ENCODE measurements at places on chromosomes 3 and 15.

- no peak for DNase-seq
Measured at GRCh38 chr3:102514241-102514640, 79.4 kb downstream of the ZPLD1 start.

DNA sequence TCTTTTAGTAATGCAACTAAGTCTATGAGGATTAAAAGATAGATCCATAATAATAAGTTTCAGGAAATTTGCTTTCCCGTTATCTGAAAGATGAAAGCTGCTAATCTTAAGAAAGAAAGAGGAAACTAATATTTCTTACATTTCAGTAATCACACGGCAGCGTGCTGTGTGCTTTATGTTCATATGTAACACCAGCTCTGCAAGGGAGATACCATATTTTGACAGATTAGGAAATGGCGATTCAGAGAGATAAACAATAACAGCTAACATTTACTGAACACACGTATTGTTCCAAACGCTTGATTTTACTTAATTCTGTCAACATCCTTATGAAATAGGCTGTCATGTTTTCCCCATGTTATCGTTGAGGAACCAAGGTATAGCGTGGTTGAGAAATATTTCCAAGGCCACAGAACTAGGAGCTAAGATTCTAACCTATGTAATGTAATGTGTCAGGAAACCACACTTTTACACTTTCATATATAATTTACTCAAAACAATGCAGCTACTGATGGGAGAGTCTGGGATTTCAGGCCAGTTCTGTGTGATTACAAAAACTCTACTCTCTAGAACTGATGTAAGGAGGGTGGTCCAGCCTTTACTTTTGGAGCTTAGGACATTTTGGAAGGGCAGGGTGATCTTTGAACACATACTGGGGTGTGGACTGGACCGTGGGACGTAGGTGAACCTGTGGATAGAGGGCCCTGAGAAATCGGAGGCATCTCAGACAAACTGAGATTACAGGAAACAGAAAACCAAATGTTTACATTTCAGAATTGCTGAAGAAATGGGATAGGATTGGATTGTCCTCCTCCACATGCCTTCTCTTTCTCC is 100.6 kb downstream of the IL1RAP start:
- no peak for DNase-seq

DNA sequence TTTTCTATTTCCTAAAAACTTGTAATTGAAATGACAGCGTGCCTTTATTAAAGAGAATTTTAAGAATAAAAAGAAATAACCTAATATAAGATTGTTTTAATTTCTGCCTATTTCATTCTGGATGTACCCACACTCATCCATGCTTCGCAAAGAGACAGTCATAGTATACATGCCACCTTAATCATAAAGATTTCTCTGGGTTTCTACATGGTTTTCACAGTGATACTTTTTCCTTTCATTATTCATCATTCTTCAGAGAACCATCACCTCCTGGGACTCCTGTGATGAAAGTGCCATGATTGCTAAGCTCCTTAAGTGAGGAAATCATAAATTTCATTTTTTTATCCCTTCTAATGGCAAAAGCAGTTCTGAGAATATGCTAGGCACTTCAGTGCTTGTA is 4.3 kb upstream of the CCR8 start:
- no peak for DNase-seq

- no peak for DNase-seq
Measured at GRCh38 chr15:89822026-89822425, 7.4 kb upstream of the ANPEP start.

DNA sequence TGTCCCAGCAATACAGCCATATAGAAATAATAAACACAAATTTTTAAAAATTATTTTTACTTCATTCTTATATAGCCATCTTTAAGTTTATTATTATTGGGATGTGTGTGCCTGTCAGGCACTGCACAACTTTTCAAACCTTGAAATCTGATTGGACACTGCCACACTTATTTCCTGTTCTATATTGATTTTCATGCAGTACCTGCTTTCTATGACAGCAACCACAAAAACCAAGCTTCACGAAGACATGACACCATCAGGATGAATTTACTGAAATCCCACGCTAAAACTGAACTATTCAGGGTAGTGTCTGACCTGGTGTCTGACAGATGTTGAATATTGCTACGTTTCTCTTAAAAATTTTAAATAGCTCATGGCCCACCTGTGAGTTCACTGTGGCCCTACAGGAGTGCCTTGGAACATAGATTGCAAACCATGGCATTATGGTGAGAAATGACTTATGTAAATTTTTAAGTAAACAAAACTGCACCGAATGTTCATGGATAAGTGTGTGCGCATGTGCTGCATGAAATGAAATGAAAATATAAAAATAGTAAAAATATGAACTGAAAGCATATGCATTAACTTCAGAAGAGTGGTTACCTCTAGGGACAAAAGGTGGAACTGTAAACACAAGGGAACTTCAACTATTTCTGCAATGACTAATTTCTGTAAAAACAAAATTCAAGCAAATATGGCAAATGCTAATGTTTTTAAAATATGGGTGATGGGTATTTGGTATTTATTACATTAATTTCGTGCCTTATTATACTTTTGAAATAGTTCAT is 152.3 kb downstream of the ZBTB20 start:
- no peak for DNase-seq

DNA sequence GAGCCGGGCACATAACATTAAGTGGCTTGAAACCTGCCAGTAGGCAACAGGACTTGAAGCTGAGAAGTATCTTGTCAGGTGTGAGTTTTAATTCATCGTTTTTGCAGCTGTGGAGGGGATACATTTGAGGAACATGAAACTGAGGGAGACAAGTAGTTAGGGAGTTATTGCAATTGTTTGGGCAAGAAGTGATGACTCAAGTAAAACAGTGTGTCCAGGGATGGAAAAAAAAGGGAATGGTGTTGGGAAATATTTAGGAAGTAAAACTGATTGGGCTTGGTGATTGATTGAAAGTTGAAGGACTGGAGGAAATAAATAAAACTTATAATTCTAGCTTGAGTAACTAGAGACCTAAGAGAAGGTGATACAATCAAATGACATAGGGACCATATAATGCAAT is 85.5 kb downstream of the NCEH1 start:
- DNase-seq, result no peak

GRCh38 chr3:15505479-15506165 is 15.9 kb downstream of the COLQ start:
- no peak for DNase-seq

- DNase-seq, result peak; percentile 29
Measured at GRCh38 chr3:58034738-58035523, 26.7 kb downstream of the FLNB start.

- no peak for DNase-seq
Measured at GRCh38 chr3:117898722-117899522, 1135.7 kb downstream of the IGSF11 start.

GRCh38 chr3:171908731-171909130 is 65.6 kb downstream of the TMEM212 start:
- no peak for DNase-seq

GRCh38 chr3:184031187-184031792 is at the start of gene HTR3D:
Gene HTR3D, plus strand, starts transcription at chr3:184031742. Its CDS starts 0 bp downstream, at chr3:184031742.
- no peak for DNase-seq

GRCh38 chr3:190883973-190884832 is 21.7 kb upstream of the GMNC start:
- peak; percentile 11 for DNase-seq

- no peak for DNase-seq
Measured at GRCh38 chr15:87238451-87239068, 1018.0 kb downstream of the NTRK3 start.

- DNase-seq, result no peak
Measured at GRCh38 chr3:56837196-56837955, 35.6 kb upstream of the ARHGEF3 start.

DNA sequence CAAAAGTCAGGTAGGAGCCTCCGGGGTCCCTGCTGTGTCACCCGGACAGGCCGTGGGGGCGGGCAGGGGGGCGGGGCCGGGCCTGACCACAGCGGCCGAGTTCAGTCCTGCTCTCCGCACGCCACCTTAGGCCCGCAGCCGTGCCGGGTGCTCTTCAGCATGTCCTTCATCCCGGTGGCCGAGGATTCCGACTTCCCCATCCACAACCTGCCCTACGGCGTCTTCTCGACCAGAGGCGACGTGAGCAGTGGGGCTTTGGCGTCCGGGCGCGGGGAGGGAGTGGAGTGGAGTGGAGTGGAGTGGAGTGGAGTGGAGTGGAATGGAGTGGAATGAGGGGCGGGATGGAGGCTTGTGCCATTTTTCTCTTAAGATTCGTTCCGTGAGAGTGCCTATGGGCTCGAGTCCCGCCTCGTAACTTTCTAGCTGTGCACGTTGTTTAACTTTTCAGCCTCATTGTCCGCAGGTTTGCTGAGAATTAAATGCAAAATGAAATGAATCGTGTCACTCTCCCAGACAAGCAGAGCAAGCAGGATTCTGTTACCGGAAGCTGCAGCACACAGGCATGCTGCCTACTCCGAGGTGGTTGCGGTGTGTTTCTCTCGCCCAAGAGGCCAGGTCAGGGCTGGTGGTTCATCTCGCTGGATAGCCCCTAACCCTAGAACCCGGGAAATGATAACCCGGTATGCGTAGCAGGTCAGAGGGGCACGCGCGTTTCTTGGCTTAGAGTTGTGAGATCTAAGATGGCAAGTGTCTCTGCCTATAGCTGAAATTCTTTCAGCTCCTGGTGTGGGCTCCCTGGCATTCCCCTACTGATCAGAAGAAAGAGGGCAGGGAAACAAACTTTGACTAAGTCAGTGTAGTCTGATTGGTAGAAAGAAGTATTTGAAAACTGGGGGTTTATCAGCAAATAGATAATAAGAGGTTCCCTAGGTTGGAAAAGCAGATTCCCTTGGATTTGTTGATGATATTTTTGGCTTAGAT is at the start of gene FAH:
Gene FAH (plus strand): TSS at position 104 of the 981 bp plus-strand sequence. CDS start 56 bp downstream, at position 160.
- peak; percentile 22 for DNase-seq

DNA sequence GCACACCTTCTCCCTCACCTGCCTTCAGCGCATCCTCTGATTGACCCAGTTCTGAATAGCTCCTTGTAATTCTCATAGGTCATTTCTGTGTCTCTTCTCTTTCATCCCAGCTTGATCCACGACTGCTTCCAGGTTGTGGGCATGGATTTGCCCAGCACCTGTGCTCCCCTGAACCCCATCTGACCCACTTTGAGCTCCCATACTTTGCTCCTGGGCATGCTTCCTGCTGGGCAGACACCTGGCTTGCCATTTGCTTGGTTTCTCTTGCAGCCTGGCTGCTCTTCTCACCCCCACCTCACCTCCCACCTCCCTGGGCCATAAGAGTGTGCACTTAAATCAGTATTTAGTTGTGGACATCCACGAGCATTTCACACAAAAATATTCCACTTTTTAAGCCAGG is 635.5 kb downstream of the TBL1XR1 start:
- DNase-seq, result no peak

- DNase-seq, result no peak
Measured at GRCh38 chr3:183220828-183221227, 32.2 kb upstream of the B3GNT5 start.

DNA sequence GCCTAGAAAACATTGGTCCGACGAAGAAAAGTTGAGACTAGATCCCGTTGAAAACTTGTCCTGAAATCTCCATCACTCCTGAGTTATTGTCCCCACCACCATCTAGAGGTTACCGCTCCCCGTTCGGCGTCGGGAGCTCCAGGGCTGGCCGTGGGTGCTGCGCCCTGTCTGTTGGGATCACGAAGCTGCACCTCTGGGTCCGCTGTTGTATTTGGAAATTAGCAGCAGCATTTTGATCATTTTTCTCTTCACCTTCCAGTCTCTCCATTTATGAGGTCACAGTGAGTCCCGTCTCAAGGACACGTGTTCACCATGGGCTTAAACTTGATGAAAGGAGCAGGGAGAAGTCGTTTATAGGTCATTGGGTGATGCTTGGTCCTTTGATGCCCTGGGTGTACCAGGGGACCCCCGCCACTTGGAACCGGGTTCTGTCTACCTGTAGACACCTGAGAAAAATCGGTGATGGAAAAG is 565 bp downstream of the MANF start:
- DNase-seq, result no peak

- no peak for DNase-seq
Measured at GRCh38 chr3:61903931-61904657, 342.7 kb downstream of the PTPRG start.

GRCh38 chr3:173249457-173249856 is 108.4 kb upstream of the SPATA16 start:
- no peak for DNase-seq

DNA sequence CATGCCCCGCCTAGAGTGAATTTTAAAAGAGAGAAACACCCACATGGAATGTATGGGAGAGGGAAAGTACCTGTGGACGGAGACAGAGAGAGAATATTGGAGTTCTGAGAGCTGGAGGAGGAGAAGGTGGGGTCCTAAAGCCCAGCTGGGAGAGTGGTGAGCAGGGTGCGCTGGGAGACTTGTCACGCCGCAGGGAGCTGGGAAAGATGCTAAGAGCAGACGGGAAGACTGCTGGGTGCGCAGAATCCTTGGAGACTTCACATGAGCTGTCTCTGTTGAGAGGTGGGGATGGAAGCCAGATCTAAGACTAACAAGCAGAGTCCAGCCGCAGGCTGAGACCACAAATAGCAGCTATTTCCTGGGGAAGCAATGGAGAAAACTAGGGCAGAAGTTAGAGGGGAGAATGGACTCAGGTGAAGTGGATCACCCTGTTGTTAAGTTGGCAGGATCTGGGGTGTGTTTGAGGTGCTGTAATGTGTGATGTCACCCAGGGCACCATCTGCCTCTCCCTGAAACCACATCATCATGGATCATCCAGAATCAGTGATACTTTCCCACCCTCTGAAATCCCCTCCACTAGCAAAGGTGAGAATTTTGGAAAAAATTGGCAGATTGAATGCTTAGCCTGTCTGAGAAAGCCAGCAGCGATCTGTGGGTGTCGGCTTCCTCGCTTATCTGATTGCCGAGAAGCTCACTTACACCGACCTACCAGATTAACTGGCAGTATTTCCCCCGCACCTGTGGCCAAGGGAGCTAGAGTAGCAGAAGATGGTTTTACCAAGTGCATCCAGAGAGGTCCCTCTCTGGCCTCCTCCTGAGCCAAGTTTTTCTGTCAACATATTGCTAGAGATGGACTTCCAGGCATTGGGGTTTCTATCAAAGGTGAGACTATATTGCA is 174.8 kb upstream of the BHLHE40 start:
- DNase-seq, result no peak
